ENCODE measurements at places on chromosomes 2 and 18. TPM values are rescaled to one million over a fixed set of nuclear protein-coding genes. Genes with fewer than 3 reads are reported as not detected.

DNA sequence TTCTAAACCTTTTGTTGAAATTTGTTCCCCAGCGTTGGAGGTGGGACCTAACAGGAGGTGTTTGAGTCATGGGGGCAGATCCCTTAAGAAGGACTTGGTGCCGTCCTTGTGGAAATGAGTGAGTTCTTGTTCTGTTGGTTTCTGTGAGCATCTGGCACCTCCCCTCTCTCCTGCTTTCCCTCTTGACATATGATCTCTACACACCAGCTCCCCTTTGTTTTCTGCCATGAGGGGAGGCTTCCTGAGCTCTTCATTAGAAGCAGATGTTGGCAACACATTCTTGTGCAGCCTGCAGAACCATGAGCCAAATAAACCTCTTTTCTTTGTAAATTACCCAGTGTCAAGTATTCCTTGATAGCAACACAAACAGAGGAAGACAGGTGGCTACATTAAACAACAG is 23.8 kb downstream of the NABP1 start:
- no peak for DNase-seq
- peaks cover 1% of the 10 kb centered on the region for H3K4me1 ChIP-seq
- H3K4me3 ChIP-seq, result no peak overlapping the region
- H3K27me3 ChIP-seq, result no peaks in the 10 kb centered on the region
- no peak overlapping the region for H3K27ac ChIP-seq

- no peak overlapping the region for H3K4me3 ChIP-seq
- DNase-seq, result no peak
- H3K27ac ChIP-seq, result no peak overlapping the region
- no peaks in the 10 kb centered on the region for H3K36me3 ChIP-seq
These were observed 154.7 kb downstream of the TSN start for GRCh38 chr2:121910139-121910538.

- H3K27ac ChIP-seq, result no peak overlapping the region
- no peaks in the 10 kb centered on the region for H3K36me3 ChIP-seq
- no peak overlapping the region for H3K4me3 ChIP-seq
- no peaks in the 10 kb centered on the region for H3K27me3 ChIP-seq
- DNase-seq, result no peak
These were observed 338.0 kb downstream of the TMX3 start for GRCh38 chr18:68376926-68377325.

DNA sequence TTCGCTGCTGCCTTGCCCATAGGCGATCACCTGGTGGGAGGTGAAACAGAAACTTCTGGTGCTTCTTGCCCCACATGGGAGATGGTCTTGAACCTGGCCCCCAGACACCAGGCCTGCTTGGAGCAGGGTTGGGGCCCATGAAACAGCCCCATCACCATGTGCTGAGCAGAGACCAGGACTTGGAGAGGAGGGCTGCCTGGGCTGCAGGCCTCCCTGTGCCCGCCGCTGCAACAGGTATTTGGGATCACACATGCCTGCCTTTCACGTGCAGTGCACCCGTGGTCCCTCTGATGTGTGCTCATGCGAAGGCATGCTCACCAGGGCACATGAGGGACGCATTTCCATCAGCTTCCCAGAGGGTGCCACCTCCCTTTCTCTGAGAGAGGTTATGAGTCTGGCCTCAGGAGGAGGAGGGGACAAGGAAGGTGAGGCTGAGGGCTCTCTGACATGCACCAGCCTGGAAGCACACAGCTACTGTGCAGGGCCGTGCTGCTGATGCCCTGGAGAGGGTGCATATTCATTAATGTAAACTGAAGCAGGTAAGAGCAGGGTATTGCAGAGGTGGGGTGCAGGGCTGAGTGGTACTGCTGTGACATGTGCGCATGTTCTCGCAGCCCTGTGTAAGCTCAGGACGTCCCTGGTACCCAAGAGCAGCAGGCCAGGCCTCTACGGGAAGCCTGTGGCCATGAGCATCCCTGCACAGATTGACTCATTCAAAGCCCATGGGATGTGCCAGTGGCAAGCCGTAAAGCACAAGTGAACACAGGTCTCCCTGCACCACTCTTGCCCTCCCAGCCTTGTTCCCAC is 4.2 kb upstream of the OXER1 start:
- DNase-seq, result no peak
- H3K27ac ChIP-seq, result no peak overlapping the region
- H3K36me3 ChIP-seq, result no peaks in the 10 kb centered on the region
- H3K4me3 ChIP-seq, result no peak overlapping the region
- H3K27me3 ChIP-seq, result no peaks in the 10 kb centered on the region

DNA sequence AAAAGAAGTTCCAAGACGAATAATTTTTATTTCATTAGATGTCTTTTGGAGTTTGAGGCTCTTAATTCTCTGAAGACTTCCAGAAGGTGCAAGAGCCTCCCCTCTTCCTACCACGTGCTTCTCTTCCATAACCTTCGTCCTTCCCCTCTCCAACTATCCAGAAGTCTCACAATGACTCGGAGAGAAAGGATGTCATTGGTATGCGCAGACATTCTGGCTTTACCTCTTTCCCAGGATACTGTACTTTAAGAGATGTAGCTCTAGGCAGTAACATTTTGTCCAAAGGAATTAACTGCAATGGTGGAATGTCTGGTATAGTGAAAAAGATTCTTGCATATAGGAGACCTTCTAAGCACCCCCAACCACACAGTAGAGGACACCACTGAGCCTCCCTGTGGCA is 249.0 kb upstream of the OSR1 start:
- H3K4me3 ChIP-seq, result no peak overlapping the region
- no peaks in the 10 kb centered on the region for H3K4me1 ChIP-seq
- peaks cover 3% of the 10 kb centered on the region for H3K27me3 ChIP-seq
- H3K27ac ChIP-seq, result no peak overlapping the region
- no peak for DNase-seq

- H3K4me1 ChIP-seq, result no peaks in the 10 kb centered on the region
- no peak overlapping the region for H3K27ac ChIP-seq
- DNase-seq, result no peak
- H3K4me3 ChIP-seq, result no peak overlapping the region
- H3K27me3 ChIP-seq, result peaks cover 3% of the 10 kb centered on the region
These were observed 79.8 kb downstream of the VSNL1 start for GRCh38 chr2:17620280-17620679.

GRCh38 chr2:105102963-105103421 is 65.1 kb downstream of the MRPS9 start:
- no peak for DNase-seq
- peaks cover 5% of the 10 kb centered on the region for H3K36me3 ChIP-seq
- no peak overlapping the region for H3K27ac ChIP-seq
- H3K4me1 ChIP-seq, result peaks cover 3% of the 10 kb centered on the region
- H3K4me3 ChIP-seq, result no peak overlapping the region

DNA sequence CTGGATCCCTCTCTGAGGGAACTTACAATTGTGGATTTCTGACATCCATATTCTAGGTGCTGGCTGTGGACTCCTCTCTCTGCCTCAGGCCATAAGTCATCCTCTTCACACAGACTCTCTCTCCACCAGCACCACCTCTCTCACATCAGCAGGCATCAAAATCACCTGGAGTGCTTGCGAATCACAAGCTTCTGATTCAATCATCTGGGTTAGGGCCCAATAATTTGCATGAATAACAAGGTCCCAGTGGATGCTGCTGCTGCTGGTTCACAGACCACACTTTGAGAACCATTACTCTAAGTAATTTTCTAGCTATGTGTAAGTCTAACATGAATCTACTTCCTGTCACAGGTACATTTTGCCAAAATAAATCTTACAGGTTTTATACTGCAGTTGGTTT is 214.9 kb downstream of the DSEL start:
- no peaks in the 10 kb centered on the region for H3K27me3 ChIP-seq
- peaks cover 14% of the 10 kb centered on the region for H3K36me3 ChIP-seq
- peaks cover 17% of the 10 kb centered on the region for H3K4me1 ChIP-seq

DNA sequence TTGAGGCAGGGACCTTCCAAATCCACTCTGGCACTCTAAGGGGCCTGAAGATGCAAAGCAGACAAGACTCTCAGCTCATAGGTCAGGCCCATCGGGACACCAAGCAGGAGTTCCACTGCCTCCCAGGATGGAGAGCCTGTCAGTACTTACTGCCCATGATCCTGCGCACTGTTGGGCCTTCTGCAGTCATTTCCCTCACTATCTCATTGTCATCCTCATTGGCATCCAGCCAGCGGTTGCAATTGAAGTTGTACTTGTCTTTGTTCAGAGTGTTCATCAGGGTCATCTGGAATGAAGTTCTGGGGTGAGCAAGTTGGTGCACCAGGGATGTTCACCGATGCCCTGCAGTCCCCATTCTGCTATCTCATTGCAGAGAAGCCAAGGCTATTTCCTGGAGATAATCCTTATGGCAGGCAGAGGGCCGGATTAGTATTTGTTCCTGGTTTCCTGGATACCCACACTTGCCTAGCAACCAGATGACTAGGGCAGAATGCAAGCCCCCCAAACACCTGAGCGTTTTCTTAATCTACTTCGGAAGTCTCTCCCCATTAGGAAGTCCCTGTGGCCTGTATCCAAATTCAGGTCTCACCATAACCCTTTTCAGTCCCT is 65.1 kb downstream of the LOXHD1 start:
- H3K4me3 ChIP-seq, result no peak overlapping the region
- H3K36me3 ChIP-seq, result no peaks in the 10 kb centered on the region
- DNase-seq, result no peak
- peaks cover 57% of the 10 kb centered on the region for H3K27me3 ChIP-seq
- H3K4me1 ChIP-seq, result peaks cover 5% of the 10 kb centered on the region
- H3K27ac ChIP-seq, result no peak overlapping the region

GRCh38 chr2:73918856-73919255 is 7.8 kb upstream of the DGUOK start:
- H3K27ac ChIP-seq, result no peak overlapping the region
- peaks cover 6% of the 10 kb centered on the region for H3K27me3 ChIP-seq
- H3K4me3 ChIP-seq, result no peak overlapping the region
- DNase-seq, result no peak

GRCh38 chr2:50719837-50720696 is 311.9 kb downstream of the NRXN1 start:
- no peaks in the 10 kb centered on the region for H3K27me3 ChIP-seq
- no peak for DNase-seq
- no peaks in the 10 kb centered on the region for H3K36me3 ChIP-seq
- no peak overlapping the region for H3K4me3 ChIP-seq
- H3K27ac ChIP-seq, result no peak overlapping the region

GRCh38 chr2:41926614-41927580 is 120.9 kb upstream of the PKDCC start:
- DNase-seq, result no peak
- no peaks in the 10 kb centered on the region for H3K4me1 ChIP-seq
- H3K36me3 ChIP-seq, result no peaks in the 10 kb centered on the region
- H3K27ac ChIP-seq, result no peak overlapping the region
- no peak overlapping the region for H3K4me3 ChIP-seq

- H3K36me3 ChIP-seq, result no peaks in the 10 kb centered on the region
- H3K27ac ChIP-seq, result no peak overlapping the region
- no peak for DNase-seq
These were observed 44.5 kb downstream of the GREB1 start for GRCh38 chr2:11578081-11578948.

GRCh38 chr2:177268187-177268871 is 3.8 kb upstream of the NFE2L2 start:
- peaks cover 11% of the 10 kb centered on the region for H3K36me3 ChIP-seq
- no peaks in the 10 kb centered on the region for H3K27me3 ChIP-seq
- H3K27ac ChIP-seq, result no peak overlapping the region

DNA sequence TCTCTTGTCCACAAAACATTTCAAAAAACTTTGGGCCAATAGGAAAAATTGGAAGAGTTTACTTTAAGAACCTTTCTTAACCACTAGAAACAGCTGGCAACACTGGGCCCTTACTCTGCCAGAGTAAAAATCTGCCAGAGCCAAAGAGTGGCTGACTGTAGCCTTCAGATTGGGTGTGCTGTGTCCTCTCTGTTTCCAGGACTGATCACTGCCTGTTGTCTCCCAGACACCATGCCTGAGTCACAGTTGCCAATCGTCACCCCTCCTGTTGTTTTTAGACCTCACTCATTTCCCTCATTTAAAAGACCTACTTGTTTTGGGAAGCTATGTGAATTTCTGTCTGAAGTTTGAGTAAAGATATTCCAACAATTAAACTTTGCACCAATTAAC is 159.1 kb downstream of the PPP1R1C start:
- H3K36me3 ChIP-seq, result no peaks in the 10 kb centered on the region
- DNase-seq, result no peak
- no peak overlapping the region for H3K4me3 ChIP-seq
- no peaks in the 10 kb centered on the region for H3K4me1 ChIP-seq
- peaks cover 3% of the 10 kb centered on the region for H3K27me3 ChIP-seq
- H3K27ac ChIP-seq, result no peak overlapping the region

GRCh38 chr18:42261731-42262130 is 306.7 kb downstream of the PIK3C3 start:
- H3K4me3 ChIP-seq, result no peak overlapping the region
- no peak overlapping the region for H3K27ac ChIP-seq
- H3K4me1 ChIP-seq, result no peaks in the 10 kb centered on the region
- peaks cover 3% of the 10 kb centered on the region for H3K27me3 ChIP-seq
- DNase-seq, result no peak

DNA sequence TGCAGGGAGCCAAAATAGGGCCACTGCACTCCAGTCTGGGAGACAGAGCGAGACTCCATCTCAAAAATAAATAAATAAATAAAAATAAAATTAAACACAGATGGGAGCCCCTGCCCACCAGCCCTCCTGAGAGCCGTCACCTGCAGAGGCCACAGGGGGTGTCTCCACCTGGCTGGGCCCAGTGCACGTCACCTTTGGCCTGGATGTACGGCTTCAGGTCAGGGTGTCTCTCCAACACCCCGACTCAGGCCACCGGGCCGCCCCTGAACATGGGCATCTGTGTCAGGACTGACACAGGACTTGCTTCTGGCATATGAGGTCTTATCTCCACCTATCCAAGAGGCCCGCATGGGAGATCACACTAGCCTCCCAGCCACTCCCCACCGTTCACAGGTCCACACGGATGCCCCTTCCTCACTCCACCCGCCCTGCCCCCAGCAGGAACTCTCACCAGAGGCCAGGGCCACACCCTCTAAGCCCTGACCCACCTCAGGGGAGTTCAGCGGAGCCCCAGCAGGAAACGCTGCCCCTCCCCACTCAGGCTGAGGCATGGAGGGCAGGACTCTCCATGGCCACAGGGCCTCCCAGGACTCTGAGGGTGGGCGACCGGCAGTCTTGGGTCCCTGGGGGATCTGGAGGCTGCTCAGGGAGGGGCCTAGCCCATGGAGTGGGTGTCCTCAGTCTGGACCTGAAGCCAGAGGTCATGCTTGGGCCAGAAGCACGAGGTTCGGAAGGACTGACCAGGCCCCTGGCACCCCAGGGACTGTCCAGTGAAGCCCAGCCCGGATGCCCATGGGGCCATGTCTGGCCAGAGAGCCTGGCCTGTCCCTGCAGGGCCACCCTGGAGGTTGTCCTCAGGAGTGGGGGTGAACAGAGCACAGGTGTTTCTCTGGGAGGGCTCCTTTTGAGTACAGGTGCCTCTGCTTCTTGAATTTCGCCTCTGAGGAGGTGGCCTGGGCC is 1.6 kb upstream of the CROCC2 start:
- H3K27ac ChIP-seq, result no peak overlapping the region
- no peaks in the 10 kb centered on the region for H3K4me1 ChIP-seq
- H3K4me3 ChIP-seq, result no peak overlapping the region
- no peaks in the 10 kb centered on the region for H3K27me3 ChIP-seq

The PRKAG3 gene
- total RNA-seq, result not detected

The HJURP gene
- 145 TPM for total RNA-seq

The SF3B1 gene
- total RNA-seq, result 266 TPM

The GKN2 gene
- not detected for total RNA-seq
